ENCODE measurements at places on chromosomes 7 and 10.

- DNase-seq: no peak
Observed at GRCh38 chr7:15175152-15175551, 272.6 kb upstream of the DGKB start.

DNA sequence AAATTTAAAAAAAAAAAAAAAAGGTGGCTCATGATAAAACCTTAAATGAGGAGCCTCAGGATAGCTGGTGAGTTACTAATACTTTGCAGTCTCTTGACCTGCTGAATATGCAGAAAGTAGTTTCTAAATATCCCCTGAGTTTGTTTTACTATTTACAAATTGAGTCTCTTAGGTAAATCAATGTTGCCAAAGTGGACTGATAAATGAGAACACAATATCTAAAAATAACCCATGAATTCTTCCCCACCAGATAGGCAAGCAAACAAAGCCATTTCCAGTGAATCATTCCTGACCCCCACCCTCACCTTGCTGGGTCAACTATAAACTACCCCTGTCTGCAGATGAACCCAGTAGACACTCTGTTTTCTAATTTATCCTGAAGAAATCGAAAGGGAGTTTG lies 78.9 kb downstream of the GFRA1 start:
- no peak for DNase-seq

DNA sequence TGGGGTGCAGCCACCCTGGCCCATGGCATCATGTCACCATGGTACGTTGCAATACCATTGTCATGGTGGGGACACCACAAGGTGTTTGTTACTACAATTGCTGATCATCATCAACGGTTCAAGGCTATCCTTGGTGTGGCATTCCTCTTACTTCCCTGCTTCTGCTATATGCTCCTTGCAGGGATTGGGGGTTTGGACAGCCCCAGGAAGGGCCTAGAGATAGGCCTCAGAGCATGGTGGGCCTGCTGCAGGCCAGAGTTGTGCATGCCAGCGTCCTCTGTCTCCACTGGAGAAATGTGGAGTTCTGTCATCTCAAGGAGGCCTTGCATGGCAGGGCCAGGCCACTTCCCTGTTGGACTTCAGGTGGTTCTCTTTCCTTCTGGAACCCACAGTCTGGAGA lies 234.6 kb upstream of the MKI67 start:
- DNase-seq: no peak

- DNase-seq: no peak
Observed at GRCh38 chr10:89771684-89772083, 70.3 kb downstream of the KIF20B start.

- DNase-seq: no peak
Observed at GRCh38 chr7:47355684-47356083, 226.2 kb downstream of the TNS3 start.

- no peak for DNase-seq
Observed at GRCh38 chr7:19772841-19773760, at the start of gene TMEM196. TMEM196 (minus strand) TSS chr7:19773617; CDS start chr7:19772696, 921 bp downstream.

- no peak for DNase-seq
Observed at GRCh38 chr10:8181496-8182157, 127.1 kb downstream of the GATA3 start.

DNA sequence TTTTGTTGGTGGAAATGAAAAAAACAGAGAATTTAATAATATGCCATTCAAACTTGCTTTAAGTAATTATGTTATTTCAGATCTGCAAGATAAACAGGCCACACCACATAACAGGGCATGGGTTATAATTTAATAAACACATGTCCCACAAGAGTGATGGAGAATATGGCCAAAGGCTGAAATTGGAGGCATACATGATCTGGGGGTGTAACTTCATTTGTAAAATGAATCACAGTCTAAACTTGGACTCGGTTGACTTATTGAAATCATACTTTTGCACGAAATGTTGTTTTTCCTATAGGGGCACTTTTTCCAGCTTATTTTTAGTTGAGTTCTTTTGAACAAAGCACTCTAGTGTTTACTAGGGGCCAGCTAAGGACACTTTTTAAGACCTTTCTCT lies 151.6 kb downstream of the TMEM26 start:
- no peak for DNase-seq

DNA sequence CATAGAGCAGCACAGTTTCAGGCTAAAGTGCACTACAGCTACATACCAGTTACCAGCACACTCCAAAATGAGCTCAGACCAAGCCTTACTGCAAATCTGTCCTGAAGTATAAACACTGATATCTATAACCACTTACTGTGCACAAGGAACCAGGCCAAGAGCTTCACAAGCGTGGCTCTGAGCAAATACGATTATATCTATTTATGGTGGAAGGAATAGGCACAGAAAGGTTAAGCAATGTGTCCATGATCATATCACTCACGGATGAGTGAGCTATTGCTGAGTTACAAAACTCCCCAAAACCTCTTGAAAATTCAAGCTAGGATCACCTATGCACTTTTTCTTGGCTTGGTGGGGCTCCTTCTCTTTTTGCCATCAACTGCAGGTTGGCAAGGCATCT lies 84.9 kb downstream of the GPAM start:
- no peak for DNase-seq

DNA sequence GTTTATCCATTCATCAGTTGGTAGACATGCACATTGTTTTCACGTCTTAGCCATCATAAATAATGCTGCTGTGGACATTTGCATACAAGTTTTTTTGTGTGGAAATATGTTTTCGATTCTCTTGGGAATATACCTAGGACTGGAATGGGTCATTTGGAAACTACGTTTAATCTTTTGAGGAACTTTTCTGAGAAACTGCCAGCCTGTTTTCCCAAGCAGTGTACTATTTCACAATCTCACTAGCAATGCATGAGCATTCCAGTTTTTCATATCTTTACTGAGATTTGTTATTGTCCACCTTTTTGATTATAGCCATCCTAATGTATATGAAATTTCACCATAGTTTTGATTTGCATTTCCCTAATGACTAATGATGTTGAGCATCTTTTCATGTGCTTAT lies 95.7 kb upstream of the JAZF1 start:
- DNase-seq: no peak

GRCh38 chr7:30929686-30930085 lies 18.0 kb downstream of the AQP1 start:
- no peak for DNase-seq

DNA sequence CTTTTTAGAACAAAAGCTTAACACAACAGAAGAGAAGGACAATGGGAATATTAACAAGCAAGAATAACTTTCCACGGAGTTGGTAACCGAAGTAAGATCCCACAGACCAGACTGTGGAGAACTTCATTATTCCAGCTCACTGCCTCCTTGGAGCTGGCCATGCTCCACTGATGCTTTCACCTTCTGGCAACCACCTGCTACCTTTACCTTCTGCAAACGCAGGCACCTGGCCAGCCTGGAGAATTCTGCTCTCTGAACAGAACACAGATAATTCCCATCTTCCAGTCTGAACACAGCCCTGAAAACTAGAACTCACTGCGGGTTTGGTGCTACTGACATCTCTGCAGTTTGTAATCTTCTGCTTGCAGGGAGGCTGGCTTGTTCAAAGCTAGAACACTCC lies 66.5 kb downstream of the JAZF1 start:
- DNase-seq: no peak

DNA sequence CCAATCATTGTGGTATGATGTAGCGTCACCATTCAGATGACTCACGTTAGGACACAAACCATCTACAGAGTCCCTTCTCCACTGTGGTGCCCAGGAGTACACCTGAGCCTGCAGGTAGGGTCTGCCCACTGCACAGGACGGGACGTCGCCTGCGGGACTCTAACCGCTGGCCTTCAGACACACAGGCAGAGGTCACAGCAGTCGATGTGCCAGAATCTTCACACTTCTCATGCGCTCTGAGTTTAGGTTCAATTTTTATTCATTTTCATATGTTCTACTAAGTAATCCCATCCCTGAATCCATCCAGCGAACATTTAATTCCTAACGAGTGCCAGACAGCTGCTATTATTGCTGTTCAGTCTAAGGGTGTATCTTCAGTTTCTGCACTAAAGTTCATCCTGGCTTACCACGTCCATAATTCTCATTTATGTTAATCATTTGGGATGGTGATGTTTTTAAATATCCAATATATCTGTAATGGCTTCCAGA lies 73.3 kb downstream of the CXCL12 start:
- DNase-seq: no peak

DNA sequence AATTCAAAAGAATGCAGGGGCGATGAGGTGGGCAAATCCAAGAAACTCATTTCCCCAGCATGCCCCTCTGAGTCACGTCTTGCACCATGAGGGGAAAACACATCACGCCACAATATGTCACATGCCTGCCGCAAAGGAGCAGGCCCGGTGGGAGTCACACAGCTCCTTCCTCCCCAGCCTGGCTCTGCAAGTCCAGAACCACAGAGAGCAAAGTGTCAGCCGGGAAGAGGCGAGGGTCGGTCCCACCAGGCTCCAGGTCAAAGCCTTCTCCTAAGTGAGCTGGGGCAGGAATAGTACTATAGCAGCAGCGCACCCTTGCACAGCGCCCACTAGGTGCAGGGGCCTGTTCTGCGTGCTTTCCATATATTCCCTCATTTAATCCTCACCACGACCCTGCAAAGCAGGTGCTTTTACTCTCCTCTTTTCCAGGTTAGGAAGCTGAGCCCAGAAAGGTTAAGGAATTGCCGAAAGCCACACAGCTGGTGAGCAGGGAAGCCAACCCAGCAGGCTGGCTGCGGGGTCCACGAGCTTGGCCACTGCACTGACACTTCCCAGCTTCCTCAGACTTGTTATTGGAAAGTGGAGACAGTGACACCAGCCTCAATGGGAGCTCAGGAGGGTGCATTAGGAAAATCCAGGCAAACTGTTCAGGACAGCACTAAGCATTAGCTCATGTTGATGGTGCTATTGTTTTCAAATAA lies 94.0 kb upstream of the ZMIZ1 start:
- DNase-seq: no peak

Data from activated CD8-positive, alpha-beta memory T cell treated with anti-CD3 and anti-CD28 coated beads for 1 hour (primary cell).